ENCODE measurements at places on chromosomes 12 and 14.

- DNase-seq: no peak
Measured at GRCh38 chr14:68363843-68364767, 428.8 kb downstream of the ZFP36L1 start.

GRCh38 chr12:99769396-99769980 lies 121.9 kb downstream of the GARIN6 start:
- no peak for DNase-seq

GRCh38 chr12:69589082-69589481 lies 3.8 kb downstream of the CCT2 start:
- no peak for DNase-seq

GRCh38 chr12:53816360-53817020 lies 64.7 kb upstream of the CISTR start:
- DNase-seq: no peak

DNA sequence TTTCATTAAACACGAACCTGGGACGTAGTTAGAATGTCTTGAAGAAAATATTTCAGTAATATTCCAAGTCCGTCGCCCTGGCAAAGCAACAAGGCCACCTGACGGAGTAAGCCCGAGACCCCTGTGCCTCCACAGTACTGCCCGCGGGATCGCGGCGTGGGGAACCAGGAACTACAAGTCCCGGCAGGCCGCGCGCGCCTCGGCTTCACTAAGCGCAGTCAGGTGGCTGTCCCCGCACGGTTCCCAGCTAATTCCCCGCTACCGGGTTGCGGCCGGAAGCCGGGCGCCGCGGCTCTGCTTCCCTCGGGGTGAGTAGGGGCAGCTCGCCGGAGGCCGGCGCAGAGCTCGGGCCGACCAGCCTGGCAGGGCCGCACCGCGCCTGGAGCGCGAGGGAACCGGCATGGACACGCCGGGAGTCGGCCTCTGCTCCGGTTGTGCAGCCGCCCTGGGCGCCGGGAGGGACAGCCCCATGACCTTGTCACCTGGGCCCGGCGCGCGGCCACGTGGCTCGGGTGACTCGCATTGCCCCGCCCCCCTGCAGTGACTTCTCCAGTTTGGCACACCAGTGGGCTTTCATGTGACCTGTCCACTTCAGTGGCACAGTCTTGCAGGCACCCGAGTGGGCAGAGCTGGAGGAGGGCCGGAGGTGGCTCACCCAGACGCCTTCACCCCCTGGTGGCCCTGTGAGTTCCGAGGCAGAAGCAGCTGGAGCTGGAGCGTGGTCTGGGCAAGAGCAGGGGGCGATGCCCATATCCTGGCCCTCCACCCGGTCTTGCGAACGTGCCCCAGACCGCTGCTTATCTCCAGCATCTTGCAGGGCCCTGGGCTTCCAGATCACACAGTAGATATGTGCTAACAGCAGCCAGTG lies at the start of gene ADCK1:
TSS of gene ADCK1 (plus strand) at position 247 of the 868 bp plus-strand sequence. CDS start 18,870 bp downstream, outside the sequence.
- peak; percentile 75 for DNase-seq

GRCh38 chr12:5796171-5796958 lies 148.7 kb downstream of the ANO2 start:
- DNase-seq: no peak

DNA sequence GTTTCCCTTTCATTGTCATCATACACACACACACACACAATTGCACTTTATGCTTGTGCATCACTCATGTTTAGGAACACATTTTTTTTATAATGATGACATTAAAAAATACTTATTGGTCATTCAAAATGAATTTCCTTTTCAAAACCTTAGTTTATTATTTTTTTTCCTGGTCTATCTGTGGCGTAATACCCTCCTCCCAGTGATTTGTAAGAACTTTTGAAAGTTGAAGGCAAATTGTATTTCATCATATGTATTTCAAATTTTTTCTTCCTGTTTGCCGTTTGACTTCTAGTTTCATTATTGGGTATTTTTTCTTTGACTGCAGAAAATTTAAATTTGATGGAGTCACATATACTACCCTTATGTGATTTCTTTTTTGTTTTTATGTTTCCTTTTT lies 2.5 kb upstream of the LRRK2 start:
- no peak for DNase-seq

DNA sequence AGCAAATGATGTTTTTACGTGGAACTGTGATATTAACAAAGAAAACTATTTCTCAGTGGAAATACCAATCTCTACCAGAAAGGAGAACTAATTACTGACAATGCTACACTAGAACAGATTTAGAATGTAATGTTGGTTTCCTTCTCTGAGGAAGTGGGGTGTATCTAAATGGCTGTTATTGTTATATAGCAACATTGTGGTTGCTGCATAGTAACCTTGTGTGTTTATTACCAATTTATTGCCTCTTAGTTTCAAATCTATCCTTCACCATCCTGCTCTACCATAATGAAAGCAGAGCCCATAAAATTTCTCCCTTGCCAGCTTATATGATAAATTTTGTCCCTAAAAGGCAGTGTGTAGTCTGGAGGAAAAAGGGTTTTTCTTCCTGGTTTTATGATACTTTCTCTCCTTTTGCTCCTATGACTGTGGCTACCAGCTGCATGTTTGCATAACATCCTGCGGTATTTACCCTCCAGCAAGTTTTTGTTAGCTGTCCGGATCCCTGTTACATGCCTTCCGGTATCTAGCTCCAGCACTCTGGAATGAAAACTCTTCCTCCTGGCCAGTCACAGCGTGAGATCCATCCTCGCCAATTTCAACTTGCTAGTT lies 5.7 kb upstream of the KLRK1 start:
- DNase-seq: no peak

DNA sequence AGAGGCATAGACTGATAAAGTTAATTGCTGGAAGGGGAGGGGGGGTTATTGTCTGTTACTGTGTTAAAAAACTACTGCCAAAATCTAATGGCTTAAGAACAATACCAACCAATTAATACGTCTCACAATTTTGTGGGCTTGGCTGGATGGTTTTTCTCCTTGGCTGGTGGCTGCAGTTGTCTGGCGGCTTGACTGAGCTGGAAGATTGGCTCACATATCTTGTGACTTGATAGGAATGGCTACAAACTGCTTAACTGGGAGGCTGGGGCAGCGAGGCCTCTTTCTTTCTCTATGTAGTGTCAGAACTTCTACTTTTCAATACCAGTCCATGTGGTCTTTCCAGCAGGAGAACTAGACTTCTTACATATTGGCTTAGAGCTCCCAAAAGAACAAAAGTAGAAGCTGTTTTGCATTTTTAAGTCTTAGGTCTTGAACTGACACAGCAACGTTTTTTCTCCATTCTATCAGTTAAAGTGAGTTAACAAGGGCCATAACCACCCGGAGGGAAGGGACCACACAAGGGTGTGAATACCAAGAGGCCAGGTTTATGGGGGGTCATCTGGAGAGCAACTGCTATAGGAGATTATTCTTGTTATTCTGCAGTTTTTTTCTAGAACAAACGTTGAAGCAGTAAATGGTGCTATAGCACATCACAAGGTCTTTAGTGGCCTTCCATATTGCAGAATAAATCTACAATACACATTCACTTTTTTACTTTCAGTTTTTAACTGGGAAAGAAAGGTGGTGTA lies 46.9 kb downstream of the ZDHHC17 start:
- no peak for DNase-seq

DNA sequence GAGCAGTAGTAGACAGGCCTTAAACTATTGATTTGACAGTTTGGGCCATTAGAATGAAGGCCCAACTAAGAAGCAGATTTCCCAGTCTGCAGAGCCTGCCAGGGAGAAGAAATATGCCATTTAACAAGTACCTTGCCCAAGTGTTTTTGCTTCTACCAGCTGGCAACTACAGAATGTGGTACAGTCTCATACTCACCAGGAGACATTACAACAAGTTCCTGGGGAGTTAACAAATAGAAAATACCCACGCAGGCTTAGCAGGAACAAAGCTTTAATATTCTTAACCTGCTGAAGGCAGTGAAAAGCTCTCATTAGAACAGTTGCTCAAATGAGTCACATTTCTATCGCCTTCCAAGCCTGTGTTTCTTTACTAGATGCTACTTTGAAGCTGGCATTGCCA lies 241.0 kb downstream of the TMEM117 start:
- DNase-seq: no peak

GRCh38 chr14:93004699-93005082 lies 81.7 kb downstream of the CHGA start:
- DNase-seq: no peak

DNA sequence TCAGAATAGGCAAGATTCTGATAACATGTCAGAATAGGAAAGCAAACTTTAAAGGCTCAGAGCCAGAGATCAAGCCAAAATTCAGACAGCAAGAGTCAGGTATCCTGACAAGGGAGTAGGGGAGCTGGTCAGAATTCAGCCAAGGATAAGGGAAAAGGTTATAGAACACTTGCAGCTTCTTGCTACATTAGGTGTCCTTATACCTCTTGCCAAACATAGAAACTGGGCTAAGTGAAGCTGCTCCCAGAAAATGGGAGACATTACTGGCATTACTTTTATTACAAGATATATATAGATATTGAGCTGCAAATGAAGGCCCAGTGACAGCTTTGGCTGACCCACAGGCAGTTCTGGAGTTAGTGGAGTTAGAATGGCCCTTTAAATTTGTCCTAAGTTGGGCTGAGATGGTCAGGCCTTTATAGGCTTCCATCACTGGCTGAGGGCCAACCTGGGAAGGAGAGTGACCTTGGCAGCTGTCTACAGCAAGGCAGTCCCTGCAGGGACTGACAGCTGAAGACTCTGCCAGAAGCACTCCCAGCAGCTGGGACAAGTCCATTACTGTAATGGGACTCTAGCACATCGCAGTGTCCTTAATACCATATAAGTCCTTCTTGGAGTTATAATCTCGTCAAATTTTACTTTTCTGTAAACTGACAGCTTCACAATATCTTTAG lies 83.0 kb downstream of the LRRC9 start:
- DNase-seq: no peak

- DNase-seq: no peak
Measured at GRCh38 chr12:121222847-121223246, 12.9 kb downstream of the P2RX4 start.

- no peak for DNase-seq
Measured at GRCh38 chr14:70171726-70172125, 17.0 kb downstream of the SLC8A3 start.

DNA sequence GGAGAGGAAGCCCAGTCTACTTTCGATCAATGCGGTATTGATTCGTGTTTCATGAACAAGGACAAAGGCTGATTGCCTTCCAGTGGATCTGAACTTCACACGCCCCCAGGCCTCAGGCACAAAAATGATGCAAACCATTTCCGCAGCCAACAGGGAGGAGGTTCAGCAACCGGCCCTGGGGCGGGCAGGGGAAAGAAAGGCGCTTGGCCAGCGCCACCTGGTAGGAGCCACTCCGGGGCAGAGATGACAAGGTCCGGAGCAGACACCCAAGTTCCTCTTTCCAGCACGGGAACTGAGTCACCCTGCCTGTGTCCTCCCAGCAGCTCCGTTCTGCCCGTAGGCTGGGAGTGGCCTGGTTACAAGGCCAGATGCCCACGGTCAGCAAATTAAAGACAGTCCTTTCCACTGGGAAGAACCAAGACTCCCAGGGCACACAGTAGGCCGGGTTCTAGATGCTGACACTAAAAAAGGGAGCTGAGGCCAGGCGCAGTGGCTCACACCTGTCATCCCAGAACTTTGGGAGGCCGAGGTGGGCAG lies 136.3 kb downstream of the SCARB1 start:
- no peak for DNase-seq

GRCh38 chr12:27361372-27361771 lies 28.7 kb downstream of the BMAL2 start:
- DNase-seq: no peak

- DNase-seq: no peak
Measured at GRCh38 chr12:50720501-50720900, 43.4 kb upstream of the ATF1 start.

DNA sequence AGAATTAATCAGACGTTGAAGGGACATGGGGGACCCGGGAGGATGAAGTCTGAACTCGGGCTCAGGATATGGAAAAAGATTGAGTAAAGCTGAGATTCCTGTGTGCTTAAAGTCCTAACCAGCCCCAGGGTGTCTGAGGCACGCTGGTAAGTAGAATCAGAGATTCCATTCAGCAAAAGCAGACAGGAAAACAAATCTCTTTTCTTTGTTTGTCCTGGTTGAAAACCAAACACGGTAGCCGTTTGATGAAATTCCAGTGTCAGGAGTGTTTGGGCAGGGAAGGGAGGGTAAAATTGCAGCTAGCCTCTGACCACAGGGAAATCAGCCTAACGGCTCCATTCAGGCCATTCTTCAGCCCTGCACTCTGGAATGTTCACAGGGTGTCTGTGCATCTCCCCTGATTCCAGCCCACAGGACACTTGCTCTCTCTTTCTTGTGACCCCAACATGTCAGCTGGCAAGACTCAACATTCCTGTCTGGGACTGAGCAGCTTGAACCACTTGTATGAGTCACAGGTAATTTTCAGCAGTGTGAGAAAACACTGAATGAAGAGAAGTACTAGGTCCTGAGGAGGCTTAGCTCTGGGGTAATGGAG lies 31.0 kb downstream of the NINJ2 start:
- DNase-seq: no peak

- DNase-seq: no peak
Measured at GRCh38 chr14:54474232-54474793, 14.5 kb downstream of the GMFB start.

- DNase-seq: no peak
Measured at GRCh38 chr12:62512901-62513300, 46.3 kb downstream of the MON2 start.

GRCh38 chr12:103205906-103206305 lies 248.4 kb downstream of the ASCL1 start:
- no peak for DNase-seq

- no peak for DNase-seq
Measured at GRCh38 chr12:41120211-41120610, 67.9 kb upstream of the PDZRN4 start.

- DNase-seq: no peak
Measured at GRCh38 chr14:26932606-26933005, 334.8 kb upstream of the NOVA1 start.

DNA sequence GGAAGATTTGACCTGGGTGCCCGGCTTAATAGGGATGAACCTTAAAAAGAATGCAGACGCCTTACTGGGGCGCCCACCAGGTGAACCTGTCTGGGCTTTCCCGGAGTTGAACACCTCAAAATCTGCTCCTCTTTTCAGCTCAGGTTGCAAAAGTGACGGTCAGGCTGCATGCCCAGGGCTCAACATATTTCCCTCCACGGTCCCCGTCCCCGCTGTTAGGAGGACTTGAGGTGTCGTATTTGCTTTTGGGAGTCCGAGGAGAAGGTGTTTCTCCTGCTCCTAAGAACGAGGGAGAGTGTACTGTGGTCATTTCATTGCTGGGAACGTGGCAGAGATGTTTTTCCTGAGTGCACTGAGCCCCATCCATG lies 1.2 kb downstream of the DLK1 start:
- DNase-seq: no peak

DNA sequence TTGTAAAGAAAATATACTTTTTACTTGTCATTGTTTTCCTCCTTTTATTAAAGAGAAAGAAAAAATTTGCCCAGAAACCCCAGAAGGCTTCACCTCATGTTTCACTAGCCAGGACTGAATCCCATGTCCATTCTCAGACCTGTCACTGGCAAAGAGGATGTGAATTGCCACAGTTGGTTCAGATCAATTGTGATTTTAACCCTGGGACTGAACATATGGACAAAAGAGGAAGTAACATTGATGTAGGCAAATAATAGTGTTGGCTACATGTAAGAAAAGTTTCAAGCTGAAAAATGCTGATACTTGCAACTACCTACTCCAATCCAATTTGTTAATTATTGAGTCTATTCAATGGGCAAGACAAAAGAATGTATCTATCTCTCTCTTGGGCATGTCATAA lies 8.6 kb upstream of the CCDC196 start:
- DNase-seq: no peak

GRCh38 chr12:115470977-115471376 lies 787.0 kb upstream of the TBX3 start:
- no peak for DNase-seq

- DNase-seq: no peak
Measured at GRCh38 chr14:101502761-101503392, 58.4 kb upstream of the DIO3 start.

- DNase-seq: no peak
Measured at GRCh38 chr14:53510281-53510912, 357.3 kb upstream of the DDHD1 start.
